ENCODE measurements at places on chromosomes 3 and 15.

DNA sequence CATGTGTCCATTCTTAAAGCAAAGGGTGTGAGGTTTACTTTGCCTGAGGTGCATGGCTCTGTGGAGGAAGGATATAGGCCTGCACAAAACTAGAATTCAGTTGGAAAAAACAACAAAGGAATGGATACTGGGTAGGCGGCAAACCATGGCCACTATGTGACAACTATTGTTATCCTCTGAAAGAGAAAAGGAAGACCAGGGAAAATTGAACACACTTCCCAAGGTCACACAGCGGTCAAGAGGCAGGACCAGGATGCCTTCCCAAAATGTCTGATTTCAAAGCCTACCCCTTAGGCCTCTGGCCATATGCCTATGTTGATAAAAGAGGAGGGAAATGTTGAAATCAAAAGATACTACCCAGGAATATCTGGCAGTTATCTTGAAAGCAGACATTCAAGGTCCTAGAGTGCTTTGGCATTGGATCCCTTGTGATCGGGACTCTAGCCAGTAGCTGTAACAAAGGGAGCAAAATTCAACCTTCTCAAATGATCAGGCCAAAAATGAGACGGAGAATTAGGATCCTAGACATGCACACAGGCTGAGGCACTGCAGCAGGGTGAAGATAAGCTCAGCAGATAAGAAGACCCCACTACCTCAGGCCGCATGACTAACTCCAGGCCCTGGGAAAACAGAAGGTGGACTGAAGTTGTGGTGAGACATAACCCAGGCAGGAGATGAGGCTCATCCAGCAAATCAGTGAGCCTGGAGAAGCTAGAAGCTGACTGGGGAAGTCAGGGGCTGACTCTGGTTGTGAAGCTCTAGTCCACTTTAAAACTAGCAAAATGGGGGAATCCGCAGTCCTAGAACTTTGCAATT, 292.2 kb downstream of the NEK10 start:
- DNase-seq = no peak

- no peak for DNase-seq
Observed at GRCh38 chr3:4953119-4953518, 26.1 kb upstream of the BHLHE40 start.

GRCh38 chr15:100570275-100570674, 31.7 kb downstream of the LINS1 start:
- peak; percentile 66 for DNase-seq

- no peak for DNase-seq
Observed at GRCh38 chr3:134065252-134066157, 35.8 kb upstream of the SLCO2A1 start.

- DNase-seq = no peak
Observed at GRCh38 chr3:157310329-157311052, 126.2 kb upstream of the PTX3 start.

DNA sequence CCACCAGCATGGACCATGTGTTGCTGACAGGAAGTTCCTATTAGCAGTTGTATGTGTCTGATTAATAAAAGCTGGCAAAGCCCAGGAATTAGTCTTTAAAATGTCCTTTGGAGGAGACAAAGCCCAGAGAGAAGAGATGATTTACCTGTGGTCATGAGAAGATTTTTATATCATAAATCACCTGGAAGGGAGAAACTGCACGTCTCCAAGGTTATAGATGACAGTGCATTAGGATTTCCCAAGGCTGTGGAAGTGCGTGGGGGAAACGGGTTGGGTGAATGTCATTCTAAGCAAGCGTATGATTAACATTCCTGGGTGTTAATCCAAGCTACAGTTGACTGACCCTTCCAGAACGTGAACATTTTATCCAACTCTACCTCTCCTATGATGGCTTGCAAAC, 76.6 kb downstream of the SLC6A11 start:
- no peak for DNase-seq

GRCh38 chr15:66144978-66145725, 108.4 kb downstream of the MEGF11 start:
- no peak for DNase-seq

DNA sequence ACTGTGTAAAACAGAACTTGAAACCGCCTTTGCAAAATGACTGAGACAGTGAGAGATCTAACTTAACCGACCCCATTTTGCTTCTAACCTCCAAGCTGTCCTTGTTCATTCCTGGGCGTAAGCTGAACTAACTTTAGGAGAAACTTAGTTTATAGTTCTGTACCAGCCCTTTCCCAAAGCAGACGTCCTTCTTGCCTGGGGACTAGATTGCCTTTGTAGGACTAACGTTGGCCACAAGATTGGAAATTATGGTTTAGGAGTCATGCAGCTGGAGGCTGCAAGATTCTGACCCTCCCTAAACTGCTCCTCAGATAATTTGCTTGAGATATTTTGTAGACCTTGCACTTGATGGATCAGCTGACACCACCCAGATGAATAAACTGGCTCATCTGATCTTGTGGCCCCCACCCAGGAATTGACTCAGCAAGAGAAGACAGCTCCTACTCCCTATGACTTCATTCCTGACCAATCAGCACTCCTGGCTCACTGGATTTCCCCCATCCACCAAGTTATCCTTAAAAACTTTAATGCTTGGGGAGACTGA, 219.9 kb upstream of the PROK2 start:
- DNase-seq = peak; percentile 28

DNA sequence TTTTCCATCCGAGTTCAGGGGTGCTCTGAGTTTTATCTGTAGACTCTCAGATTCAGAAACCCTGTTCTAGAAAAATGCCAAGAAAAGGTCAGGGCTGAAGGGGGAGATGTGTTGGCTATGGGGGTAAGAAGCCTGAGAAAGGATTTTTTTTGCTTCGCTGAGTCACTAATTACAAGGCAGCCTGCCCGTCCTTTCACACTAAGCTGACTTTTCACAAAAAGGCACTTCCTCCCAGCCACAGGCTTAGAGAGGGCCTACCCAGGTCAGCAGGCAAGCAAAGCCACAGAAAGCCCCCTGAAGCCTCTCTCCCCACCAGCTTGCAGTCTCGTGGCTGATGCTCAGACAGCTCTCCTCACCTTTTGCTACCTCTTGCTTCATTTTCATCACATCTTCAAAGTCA, 192.6 kb upstream of the PRICKLE2 start:
- DNase-seq = no peak

- DNase-seq = no peak
Observed at GRCh38 chr15:70098153-70098460, 390 bp upstream of the TLE3 start.

- DNase-seq = no peak
Observed at GRCh38 chr3:83835040-83835439, 1123.7 kb upstream of the CADM2 start.

DNA sequence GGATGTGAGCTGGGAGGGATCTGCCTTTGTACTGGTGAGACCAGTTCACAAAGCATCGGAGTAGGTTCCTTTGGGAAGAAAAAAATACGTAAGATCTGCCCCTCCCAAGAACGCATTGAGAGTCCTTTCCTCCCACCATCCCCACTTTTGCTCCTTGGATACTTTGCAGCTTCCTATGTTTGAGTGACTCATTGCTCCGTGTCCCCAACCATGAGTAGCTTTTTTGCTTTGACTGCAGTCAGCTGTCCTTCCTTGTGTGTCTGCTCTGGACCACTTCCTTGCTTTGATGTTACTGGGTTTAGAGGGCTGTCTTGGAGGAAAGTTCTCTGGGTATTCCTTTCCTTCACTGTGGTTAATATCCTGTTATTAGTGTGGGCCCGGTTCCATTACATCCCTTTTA, 43.2 kb upstream of the PTPN23 start:
- no peak for DNase-seq

DNA sequence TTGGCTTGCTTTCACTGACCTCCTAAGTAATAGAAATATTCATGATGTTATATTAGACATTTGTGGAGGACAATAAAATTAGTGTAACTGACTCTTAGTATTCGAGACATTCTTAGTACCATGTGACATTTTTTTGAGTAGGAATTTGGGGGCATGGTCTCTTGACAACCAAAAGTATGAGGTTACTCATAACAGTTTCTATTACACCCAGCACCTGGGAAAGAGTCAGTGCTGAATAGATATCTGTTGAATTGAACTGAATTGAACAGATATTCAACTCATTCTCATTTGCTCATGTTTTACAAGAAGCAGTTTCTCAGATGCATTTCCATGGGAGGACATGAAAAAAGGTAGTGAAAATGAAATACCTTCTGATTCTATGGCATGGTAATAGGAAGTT, 84.4 kb downstream of the CMSS1 start:
- DNase-seq = no peak

GRCh38 chr15:59166166-59166565, 40.5 kb upstream of the LDHAL6B start:
- DNase-seq = no peak

DNA sequence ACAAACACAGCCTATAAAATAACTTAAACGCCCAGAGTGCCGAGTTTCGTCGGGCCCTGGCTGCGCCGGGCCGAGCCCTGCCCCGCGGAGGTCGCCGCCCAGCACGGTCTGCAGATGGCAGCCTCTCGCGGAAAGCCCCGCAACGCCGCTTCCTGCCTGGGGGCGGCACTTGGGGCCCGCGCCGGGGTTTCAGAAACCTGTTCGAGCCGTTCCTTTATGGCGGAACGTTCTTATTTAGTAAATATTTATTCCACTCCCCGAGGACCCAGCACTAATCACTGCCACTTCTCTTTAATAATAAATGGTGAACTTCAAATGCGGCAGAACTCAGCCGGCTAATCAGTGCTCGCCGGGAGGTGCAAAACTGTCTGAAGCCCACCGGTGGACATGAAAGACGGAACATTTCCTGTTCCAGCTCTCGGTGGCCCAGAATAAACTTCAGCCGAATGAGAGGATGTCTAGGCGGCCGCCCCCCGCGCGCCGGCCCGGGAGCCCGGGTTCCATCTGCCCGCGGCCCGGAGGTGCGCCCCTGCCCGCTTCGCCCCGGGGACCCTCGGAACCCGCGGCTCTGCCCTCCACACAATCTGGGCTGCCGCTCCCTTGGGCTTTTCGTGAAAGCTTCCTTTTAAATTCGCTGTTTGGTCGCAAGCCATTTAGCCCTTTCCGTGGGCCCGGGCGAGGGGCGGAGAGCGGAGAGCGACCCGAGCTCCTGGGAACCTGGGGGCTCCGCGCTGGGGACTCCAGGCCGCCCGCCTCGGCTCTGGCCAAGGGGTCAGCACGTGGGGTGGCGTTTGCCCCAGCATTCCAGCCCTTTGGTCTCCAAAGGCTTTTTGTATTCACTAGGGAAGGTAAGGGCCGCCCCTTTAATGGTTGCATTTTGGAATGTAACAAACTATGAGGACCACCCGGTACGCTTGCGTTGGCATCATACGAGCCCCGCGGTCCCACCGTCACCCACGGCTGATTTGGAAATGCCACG, 110.8 kb upstream of the ATP11B start:
- DNase-seq = peak; percentile 79

DNA sequence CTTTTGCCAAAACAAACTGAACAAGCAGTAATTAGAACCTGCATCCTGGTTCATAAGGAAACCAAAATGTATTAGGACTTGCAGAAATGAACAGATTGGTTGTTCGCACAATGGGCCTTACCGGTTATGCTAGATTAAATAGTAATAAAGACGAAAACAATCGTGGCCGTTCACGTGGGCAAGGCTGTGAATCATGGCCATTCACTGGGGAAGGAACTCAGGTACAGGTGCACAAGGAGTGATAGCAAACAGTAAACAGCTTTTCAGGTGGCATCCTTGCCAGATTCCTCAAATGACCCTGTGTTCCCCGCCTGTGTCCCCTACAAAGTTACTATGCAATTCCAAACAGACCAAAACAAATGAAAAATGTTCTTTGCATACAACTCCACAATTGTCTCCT, 8.2 kb downstream of the LRIG1 start:
- DNase-seq = no peak

DNA sequence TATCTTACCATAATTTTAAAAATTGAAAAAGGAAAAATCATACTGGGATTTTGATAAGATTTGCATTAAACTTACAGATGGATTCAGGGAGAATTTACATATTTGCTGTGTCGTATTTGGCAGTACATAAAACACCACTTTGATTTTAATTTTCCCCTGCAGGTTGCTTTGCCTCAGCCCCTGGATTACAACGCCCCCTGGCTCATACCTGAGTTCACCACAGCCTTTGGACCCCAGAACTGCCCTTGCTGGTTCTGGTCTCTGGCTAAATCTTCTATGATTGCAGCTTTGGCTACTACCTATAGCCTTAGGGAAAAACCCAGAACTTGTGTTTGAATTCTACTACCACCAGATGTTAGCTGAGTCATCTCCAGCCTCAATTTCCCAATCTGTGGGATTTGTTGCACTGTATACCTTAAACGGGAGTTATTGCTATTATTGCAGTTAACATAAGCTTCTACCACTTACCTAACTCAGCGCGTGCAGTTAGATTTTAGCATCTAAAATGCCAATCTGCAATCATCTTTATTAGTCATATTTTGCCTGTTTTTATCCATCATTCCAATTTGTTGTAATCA, 315.7 kb upstream of the GADL1 start:
- peak; percentile 23 for DNase-seq

- no peak for DNase-seq
Observed at GRCh38 chr3:21356402-21356801, 394.6 kb downstream of the ZNF385D start.

GRCh38 chr3:28139967-28140634, 101.3 kb upstream of the CMC1 start:
- DNase-seq = no peak

DNA sequence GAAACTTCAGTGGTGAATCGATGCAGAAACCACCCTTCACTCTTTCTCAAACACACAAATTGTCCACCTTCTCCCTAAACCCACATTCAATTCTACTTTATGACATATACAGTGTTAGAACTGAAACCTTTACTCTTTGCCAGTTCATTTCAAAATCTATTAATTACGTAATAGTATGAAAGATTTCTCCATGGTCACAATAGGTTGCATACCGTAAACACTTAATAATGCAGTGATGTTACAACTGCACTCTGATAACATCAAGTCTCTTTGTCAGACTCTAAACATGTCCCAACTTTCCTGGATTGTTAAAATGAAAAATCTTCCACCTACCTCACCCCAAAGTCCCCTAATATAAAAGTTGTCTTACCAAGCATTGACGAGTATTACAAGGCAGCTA, 111.8 kb upstream of the PROK2 start:
- DNase-seq = no peak

GRCh38 chr3:71771884-71772283, 13.1 kb downstream of the PROK2 start:
- DNase-seq = no peak

GRCh38 chr15:76401285-76401684, 64.7 kb downstream of the ISL2 start:
- DNase-seq = no peak

GRCh38 chr15:70375586-70375985, 277.9 kb upstream of the TLE3 start:
- DNase-seq = no peak

All from K562 (cell line).